Frontal cortex (tissue), 4 donors: ENCODE measurements at places on chromosomes 16 and 17. TPM values are rescaled to one million over a fixed set of nuclear protein-coding genes. Genes with fewer than 3 reads are reported as not detected.

HASPIN gene
- 0.82 TPM for total RNA-seq

NEUROD2 gene
- 44.8 TPM for total RNA-seq

PYDC1 gene
- total RNA-seq, result 0.41 TPM

FGF11 gene
- 5.3 TPM for total RNA-seq

HOXB3 gene
- not detected for total RNA-seq

SNX11 gene
- 9.8 TPM for total RNA-seq

AIPL1 gene
- total RNA-seq, result not detected

TMC5 gene
- 0.41 TPM for total RNA-seq

CPHXL2 gene
- total RNA-seq, result not detected

MFAP4 gene
- total RNA-seq, result 0.82 TPM

DHRS7C gene
- total RNA-seq, result not detected

NTN1 gene
- 6.5 TPM for total RNA-seq

RRN3 gene
- total RNA-seq, result 84.4 TPM

PLCG2 gene
- 1.2 TPM for total RNA-seq

GPR142 gene
- total RNA-seq, result not detected
